ENCODE measurements at places on chromosomes 3 and 15. TPM values are rescaled to one million over a fixed set of nuclear protein-coding genes. Genes with fewer than 3 reads are reported as not detected.

Gene TPRG1
- 65.9 TPM for total RNA-seq

Gene COL6A5
- not detected for total RNA-seq

- DNase-seq = no peak
Measured at GRCh38 chr3:126348308-126348920, 8.8 kb downstream of the KLF15 start.

DNA sequence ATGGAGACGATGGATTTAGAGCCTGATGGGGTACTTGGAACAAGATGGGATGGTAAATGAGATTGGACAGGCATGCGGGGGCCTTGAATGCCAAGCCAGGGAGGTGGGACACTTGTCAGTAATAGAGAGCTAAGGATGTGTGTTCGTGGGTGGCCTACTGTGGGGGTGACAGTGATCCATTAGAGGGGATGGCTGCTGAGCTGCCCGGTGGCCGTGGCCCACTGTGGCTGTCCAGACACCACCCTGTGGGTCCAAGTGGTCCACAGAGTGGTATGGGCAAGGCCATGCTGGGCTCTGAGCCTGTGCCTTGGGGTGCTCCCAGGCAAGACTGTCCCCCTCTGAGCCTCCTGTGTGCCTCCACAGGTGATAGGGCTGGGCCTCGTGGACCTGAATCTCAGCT lies 17.5 kb downstream of the CAND2 start:
- no peak for DNase-seq

- DNase-seq = no peak
Measured at GRCh38 chr3:163048881-163049280, 1552.3 kb downstream of the OTOL1 start.
